T-helper 9 cell (primary cell): ENCODE measurements at places on chromosomes 1 and 21.

- no peak for DNase-seq
Measured at GRCh38 chr1:212690816-212691403, 8.7 kb downstream of the BATF3 start.

- DNase-seq, result no peak
Measured at GRCh38 chr1:40857737-40858136, 4.4 kb downstream of the CITED4 start.

- no peak for DNase-seq
Measured at GRCh38 chr1:168752171-168752832, 23.3 kb upstream of the DPT start.

DNA sequence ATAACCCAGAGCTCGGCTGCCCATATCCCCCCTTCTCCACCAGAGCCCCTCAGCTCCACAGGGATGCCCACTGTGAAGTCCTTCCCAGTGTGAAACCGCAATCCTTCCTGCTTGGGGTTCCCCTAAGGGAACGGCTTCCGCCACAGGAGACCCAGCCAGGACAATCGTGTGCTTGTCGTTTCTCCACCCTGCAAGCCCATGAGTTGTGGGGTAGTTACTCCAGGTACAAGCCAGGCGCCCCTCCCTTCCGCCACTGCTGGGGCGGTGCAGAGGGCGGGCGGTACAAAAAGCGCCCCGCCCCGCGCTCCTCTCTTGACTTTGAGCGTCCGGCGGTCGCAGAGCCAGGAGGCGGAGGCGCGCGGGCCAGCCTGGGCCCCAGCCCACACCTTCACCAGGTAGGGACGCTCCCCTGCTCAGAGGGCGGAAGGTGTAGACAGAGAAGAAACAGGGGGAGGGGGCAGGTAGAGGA, at the start of gene TINAGL1:
Gene TINAGL1, plus strand, starts transcription at position 315 of the 469 bp plus-strand sequence. CDS start 634 bp downstream, outside the sequence.
- no peak for DNase-seq

DNA sequence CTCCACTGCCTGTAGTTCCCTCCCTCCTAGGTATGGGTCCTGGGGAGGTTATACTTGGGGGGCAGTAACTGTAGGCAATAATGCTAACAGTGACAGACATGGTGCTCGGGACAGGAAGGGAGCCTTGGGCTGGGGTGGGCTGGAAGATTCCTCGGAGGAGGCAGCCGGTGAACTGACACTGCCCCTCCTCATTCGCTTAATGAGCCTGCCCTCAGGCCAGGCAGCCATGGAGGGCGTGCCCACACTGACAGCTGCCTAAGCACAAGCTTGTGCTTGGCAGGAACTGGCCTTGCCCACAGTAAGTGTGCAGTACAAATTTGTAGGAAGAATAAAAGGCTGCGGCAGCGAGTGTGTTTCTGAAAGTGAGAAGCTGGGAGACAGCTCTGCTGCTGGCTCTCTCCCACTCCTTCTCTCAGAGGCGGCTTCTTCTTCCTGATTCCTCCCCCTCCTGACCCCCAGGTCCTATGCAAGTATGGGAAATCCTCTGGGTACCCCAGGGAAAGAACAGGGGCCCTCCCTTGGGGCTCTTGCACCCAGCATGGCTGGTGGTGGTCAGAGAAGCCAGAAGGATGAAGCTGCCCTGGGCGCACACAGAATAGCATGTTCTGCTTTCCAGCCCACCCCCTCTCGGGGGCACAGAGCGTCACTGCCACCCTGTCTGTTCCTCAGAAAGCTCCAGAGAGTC, 23.6 kb downstream of the OPTC start:
- DNase-seq, result no peak

GRCh38 chr21:45655124-45655523, 11.6 kb downstream of the PCBP3 start:
- DNase-seq, result no peak

GRCh38 chr21:40562242-40563002, 284.5 kb downstream of the DSCAM start:
- DNase-seq, result no peak

- DNase-seq, result no peak
Measured at GRCh38 chr1:206709772-206710459, 25.2 kb downstream of the MAPKAPK2 start.

GRCh38 chr1:116401646-116402176, 28.7 kb downstream of the ATP1A1 start:
- DNase-seq, result no peak

DNA sequence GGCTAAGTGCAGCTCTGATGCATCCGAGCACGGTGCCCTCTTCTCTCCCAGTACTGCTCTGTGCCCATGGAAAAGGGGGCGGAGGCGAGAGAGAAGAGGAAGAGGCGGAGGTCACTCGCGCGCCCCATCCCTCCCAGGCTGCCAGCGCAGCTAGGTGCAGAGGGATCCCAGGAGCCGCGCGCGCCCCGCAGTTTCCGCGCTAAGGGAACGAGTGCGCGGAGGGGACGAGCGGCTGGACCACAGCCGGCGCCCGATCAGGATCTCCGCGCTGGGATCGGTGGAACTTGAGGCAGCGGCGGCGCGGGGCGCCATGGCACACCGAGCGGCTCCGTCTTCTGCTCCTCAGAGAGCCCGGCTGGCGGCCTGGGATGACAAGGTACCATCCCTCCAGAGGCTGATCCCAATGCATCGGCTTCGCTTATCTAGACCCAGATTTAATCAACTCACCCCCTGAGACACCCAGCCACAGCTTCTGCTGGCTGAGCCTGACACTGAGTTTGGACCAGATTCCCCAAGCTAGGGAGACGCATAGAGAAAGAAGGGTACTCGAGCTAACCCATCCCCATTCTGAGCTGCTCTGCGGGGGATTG, at the start of gene PTGFR:
Gene PTGFR, plus strand, starts transcription at position 114 of the 590 bp plus-strand sequence. CDS start 1,770 bp downstream, outside the sequence.
- no peak for DNase-seq

- no peak for DNase-seq
Measured at GRCh38 chr1:44812822-44813543, 4.7 kb downstream of the BTBD19 start.

DNA sequence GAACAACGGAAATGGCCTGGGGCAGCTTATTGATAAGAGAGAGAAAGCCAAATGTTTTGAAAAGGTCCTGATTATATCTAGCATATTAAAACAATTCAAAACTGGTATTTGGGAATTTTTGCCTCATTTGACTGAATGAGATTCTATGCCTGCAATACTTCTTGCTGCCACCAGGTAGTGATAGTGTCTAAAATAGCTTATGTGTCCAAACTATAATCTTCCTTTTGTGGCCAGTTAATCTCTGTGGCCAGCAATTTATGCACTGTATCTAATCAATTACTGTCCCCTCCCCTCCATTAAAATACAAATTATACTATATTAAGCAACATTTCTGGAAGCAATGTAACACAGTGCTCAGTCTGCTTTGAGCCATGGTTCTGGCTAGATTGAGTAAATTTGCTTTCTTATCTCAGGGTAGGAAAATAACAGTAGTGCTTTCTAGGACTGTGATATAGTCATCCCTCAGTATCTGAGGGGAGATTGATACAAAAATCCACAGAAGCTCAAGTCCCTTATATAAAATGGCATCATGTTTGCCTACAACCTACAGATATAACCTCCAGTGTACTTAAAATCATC, 91.8 kb downstream of the FOXD2 start:
- no peak for DNase-seq

DNA sequence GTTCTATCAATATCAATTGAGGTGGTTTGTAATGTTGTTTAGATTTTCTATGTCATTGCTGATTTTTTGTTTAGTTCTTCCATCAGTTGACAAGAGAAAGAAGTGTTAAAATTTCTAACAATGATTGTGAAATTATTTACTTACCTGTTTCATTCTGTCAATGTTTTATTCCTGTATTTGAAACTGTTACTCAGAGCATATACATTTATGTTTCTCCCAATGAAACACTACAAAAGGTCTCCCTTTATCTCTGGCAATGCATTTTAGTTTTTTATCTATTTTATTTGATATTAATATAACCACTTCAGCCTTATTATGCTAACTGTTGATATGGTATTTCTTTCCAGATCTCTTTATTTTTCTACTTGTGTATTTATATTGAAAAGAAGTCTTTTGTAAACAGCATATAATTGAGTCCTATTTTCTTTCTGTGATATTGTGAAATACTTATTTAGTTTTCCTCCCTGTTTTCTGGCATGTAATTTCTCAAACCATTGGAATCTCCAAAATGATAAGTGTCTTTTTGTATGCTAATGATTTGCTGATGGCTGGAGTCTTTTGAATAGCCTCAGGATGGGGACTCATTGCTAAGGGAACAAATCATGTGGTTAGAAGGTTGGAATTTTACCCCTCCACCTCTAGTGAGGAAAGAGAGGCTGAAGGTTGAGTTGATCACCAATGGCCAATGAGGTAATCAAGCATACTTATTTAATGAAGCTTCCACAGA, 122.0 kb downstream of the ADSS2 start:
- no peak for DNase-seq

DNA sequence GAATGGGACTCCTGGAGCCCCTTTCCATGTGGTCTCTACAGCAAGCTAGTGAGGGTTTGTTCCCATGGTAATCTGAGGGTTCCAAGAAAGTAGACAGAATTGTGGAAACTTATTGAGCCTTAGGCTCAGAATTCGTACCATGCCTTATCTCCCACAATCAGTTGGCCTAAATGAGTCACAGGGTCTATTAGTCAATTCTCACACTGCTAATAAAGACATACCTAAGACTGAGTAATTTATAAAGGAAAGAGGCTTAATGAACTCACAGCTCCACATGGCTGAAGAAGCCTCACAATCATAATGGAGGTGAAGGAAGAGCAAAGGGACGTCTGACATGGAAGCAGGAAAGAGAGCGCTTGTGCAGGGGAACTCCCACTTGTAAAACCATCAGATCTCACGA, 106.6 kb upstream of the CXADR start:
- DNase-seq, result no peak

DNA sequence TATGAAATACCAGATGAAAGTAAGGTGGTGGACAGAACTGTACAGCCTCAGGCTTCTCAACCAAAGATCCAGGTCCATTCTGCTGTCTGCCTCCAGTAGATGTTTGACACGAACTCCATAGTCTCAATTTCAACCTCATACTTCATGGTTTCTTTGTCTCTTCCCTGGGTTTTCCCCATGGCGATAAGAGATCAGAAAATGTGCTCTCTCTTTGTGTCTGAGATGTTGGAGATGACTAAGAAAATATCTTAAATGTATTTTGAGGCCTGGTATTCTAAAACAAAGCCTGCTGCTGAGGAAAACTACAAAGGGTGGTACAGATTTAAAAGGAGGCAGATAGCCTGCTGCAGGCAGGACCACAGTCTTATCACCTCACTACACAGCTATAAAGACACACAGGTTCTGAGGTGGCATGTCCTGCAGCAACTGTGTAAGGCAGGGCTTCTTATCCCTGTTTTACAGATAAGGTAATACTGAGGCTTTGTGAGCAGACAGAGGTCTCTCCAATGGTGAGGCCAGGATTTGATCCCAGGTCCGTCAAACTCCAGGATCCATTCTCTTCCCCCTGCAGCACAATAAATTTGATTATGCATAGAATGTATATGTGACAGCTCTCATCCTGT, 40.0 kb upstream of the CACNA1E start:
- no peak for DNase-seq

DNA sequence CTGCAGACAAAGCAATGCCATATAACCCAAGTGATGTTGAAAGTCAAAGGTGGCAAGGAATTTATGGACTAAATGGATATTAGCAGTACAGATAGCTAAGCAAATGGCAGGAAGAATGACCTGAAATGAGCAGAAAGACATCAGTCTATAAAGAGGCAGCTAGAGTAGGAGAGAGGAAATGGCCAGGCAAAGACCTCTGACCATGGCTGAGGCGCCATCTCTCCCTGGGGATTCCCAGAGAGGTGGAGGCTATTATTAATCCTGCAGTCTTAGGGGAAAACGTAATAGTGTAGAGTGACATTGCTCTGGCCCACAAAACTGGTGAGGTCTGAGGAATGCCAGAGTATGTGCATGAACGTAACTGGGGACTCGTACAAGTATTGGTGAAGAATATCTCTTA, 563.6 kb upstream of the PRMT6 start:
- DNase-seq, result no peak

GRCh38 chr1:15152318-15153183, 996 bp upstream of the TMEM51 start:
- DNase-seq, result no peak

DNA sequence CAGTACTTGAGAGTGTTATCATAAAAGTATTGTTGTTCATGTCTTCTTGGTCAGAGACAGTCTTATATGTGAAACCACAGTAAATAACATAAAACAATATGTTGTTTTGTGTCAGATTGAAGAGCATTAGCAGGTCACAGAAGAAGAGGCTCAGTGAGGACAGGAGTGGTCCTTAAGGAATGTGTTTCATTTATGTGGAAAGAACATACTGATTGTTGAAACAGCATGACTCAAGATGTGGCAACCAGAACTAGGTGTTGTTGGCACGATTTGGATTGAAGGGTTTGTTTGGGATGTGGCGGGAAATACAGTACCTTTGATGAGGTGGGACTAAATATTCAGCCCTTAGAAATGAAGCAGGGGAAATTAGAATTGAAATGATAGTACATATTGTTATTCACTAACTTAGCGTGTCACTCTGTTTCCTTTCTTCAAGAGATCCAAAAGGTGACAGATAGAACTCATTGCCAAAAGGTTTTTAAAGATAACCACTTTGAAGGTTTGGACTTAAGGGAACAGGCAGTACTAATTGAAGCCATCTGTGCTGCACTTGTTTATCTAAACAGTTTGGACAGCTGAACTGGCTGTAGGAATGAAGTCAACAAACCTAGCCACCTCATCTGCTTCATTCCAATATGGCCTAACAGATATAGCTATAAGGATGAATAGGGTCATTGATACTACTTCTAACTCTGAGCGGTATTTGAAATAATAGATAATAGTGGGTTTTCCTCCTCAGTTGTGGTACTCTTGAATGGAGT, 14.4 kb downstream of the RALGPS2 start:
- DNase-seq, result no peak

DNA sequence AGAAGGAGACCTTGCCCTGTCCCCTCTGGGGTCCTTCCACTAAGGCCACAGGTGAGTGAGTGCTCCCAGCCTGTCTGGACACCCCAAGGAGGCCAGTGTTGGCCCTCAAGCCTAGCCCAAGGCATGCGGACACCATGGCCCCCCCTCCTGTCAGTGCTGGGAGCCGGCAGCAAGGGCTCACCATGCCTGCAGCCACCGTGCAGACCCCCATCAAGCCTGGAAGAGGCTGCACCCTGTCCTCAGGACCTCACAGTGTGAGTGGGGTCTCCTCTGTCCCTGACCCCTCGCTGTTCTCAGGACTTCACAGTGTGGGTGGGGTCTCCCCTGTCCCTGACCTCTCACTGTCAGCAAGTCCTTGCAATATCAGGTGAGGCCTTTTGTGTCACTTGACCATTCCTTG, 33.2 kb upstream of the PRSS38 start:
- DNase-seq, result no peak

- no peak for DNase-seq
Measured at GRCh38 chr1:76055987-76056386, 18.6 kb upstream of the ST6GALNAC3 start.

GRCh38 chr1:6783936-6784559, 1.2 kb upstream of the CAMTA1 start:
- no peak for DNase-seq
